ENCODE measurements at places on chromosomes 1 and 21.

DNA sequence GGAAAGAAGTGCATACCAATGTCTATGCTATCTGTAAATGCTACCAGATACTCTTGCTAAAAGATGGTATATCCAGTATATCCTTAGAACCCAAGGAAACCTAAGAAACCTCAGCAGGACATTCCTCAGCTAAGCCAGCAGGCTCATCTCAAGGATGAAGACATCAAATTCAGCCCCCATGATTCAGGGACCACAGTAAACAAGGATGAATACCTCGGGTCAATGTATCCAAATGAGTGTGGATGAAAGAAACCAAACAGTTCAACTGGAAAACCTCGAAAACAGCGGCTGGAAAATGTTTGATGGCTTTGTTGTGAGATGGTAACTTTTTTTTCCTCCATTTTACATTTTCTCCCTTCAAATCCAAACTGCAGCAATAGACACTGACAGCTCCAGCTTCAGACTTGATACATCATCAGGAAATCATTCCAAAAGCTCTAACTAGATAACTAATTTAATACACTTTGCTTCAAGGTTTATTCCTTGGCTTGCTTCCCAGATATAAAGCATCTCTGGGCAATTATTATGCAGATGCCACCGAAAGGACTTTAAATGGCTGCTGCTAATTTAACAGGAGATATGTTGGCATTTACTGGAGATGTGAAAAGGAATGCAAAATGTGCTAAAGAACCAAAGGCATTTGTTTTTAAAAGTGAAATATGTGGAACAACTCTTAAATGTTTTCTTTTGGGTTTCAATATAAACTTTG, 73.6 kb downstream of the SMYD2 start:
- DNase-seq, result no peak

DNA sequence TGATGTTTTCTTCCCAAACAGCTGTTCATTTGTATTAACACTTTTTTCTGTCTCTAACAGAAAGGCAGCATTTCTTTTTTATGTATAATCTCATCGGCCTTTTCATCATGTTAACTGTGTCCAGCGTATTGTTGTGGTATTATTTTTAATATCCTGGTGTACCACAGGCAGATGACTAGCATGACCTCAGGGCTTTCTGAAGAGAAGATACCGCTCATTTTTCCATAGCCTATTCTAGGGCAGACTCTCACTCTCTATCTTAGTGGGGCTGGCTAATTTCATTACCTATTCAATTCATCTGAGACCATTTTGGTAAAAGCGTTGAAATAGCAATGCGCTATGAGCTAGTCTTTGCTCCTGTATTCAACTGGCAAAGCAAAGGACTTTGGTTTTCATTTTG, 209.9 kb downstream of the SDCCAG8 start:
- no peak for DNase-seq

DNA sequence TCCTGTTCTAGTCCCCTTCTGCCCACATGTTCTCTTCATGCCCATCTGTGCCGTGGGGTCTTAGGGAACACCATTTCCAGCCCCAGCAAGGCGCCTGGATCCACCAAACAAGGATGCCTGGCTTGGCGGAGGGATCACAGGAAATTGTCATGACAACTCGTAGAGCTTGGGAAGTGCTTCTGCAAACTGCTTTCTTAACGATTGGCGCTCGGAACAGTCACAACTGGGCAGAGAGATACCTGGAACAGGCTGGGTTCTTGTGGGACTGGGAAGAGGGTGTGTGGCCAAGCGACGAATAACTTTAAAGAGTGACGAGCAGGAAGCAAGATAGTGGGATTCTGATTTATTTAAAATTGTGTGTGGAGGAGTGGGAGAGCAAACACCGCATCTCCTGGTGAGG, 329.8 kb downstream of the RPS6KC1 start:
- no peak for DNase-seq

DNA sequence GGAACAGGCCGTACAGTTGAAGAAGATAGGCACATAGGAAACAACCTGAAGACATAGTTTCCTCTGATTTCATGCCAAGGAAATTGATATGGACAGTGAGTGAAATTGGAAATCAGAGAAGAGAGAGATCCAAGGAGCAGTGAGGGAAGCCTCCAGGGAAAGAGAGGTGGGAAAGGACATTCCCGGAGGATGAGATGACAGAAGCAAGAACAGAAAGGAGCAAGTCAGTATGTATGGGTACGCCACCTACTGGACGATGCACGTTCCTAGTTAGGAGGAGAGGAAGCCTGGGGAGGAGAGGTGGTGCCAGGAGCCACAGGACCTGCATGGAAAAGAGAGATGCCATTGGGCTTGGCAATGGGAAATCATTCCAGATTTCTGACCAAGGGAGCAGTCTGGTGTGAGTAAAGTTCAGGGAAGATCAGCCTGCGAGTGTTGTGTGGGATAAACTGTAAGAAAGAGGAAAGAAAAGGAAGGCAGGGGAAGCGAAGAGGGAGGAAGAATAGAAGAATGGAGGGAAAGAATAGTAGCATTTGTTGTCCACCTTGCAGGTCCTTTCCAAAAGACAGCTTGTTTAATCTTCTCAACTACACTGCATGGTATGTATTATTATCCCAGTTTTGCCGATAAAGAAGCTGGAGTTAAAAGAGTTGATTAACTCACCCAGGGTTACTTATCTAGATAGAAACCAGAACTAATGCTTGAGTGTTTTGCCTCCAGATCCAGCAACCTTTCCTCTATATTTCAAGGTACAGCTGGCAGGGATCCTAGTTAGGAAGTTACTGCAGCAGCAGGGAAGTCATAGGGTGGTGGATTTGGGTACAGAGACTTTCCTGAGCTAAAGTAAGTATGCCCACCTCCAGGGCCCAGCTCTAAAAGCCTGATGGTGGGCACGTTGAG, 27.4 kb downstream of the C1orf116 start:
- DNase-seq, result no peak

- DNase-seq, result no peak
Measured at GRCh38 chr1:18539171-18539570, 58.4 kb downstream of the KLHDC7A start.

- DNase-seq, result no peak
Measured at GRCh38 chr1:86504895-86505563, 36.3 kb downstream of the CLCA1 start.

GRCh38 chr1:152107984-152108881, 7.0 kb downstream of the TCHH start:
- DNase-seq, result no peak

DNA sequence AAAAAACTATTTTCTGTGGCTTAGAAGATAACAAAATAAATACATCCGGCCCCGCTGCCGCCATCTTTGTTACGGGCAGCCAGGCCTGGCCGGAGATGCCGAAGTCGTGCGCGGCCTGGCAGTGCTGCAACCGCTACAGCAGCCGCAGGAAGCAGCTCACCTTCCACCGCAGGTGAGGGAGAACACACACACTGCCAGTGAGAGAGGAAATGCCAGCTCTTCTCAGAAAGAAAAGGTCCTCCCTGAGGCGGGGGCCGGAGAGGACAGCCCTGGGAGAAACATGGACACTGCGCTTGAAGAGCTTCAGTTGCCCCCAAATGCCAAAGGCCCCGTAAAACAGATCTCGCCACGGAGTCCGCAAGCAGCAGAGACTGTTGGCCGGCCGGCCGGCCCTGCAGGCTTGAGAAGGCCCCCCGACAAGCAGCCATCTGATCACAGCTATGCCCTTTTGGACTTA, 323.2 kb downstream of the AMY1C start:
- no peak for DNase-seq

DNA sequence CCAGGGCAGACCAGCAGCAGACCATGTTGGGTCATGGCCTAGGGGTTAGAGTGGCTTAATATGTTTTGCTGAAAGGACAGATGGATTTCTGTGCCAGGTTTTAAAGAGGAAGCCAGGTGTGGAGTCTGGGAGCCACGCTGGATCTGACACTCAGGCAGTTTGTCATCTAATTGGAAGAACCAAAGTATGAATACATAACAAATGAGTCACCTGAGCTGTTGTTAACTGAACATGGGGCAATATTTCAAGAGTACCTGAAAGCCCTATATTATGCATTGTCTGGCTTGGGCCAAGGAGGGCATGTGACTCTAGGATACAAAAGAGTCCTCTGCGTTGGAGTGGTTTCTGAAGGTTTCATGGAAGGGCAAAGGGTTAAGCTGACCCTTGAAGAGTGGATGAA, 70.6 kb downstream of the LMO4 start:
- DNase-seq, result no peak

DNA sequence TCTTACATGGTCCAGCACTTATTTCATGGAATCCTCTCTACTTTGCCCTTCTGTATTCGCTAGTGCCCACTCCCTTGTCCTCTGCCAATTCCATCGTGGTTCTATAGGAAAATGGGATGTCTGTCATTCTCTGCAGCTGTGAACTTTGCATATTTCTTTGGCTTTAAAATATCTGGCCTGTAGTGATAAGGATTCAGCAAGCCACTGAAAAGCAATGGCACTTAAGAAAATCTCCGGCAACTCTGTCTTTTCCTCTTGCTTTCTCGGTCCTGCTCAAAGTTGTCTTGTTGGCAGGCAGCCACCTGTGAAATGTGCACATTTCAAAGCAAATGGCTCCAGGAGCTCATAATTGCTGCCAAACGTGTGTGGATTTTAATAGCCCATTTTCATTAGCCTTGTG, 91.8 kb downstream of the CHD1L start:
- no peak for DNase-seq

- no peak for DNase-seq
Measured at GRCh38 chr1:188371295-188371806, 1542.6 kb downstream of the PLA2G4A start.

GRCh38 chr1:181508486-181509165, 25.3 kb downstream of the CACNA1E start:
- DNase-seq, result no peak

DNA sequence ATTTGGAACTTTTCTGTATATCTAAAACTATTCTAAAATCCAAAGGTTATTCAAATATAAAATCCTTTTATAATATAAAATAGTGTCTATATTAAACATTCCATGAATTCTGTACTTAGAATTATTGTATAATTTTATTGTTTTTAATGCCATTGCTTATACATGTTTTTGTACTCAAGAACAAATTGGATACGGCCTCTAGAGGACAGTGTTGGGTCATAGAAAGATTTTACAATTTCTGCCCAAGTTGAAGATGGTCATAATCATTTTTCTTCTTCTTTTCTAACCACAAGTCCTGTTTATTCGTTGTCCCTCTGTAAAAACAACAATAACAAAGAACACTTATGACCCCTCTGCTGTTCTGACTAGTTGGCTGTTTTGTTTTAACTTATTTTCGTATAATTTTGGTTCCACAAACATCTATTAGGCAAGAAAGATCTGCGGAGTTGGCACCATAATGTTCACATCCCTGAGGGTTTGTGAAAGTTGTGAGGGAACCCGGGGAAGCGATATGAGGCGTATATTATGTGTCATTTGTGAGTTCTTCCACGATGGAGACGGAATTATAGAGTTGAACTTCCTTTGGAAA, 75.7 kb upstream of the KIF26B start:
- DNase-seq, result no peak

DNA sequence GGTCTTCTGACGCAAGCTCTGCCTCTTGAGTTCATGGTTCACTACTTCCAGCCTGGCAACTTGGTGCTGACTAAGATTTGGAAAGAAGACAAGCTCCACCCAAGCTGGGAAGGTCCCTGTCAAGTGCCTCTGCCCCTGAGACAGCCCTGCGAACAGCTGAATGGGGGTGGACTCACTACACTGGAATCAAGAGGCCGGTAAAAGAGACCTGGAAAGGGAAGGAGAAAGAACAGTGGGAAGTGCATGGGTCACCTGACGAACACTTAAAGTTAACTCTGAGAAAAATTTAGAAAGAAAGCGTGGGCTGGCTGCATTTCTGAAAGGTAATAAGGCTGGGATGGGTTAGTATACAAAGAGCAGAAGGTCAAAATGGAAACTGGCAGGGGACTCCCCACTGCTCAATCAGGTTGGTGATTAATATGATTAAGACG, 26.1 kb upstream of the ZNF496 start:
- no peak for DNase-seq

- DNase-seq, result no peak
Measured at GRCh38 chr1:10973552-10973951, 38.9 kb upstream of the TARDBP start.

DNA sequence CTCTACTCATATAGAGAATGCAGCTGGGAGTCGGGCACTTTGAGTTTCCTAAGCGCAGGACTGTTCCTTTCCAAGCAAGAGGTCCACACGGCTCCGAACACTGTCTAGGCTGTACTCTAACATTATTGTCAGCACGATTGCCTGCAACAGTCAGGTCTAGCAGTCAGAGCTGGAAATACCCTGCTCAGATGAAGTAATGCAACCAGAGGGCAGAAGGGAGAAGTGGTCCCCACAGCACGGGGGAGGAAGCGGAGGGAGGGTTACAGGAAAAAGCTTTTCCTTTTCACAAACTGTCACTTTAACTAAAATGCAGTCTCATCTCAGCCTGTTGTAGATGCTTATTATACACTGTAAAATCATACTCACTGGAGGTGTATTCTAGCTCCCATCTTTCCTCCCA, 98.9 kb upstream of the SLC44A3 start:
- DNase-seq, result no peak

GRCh38 chr1:94926126-94926914, 590 bp downstream of the CNN3 start:
- DNase-seq, result no peak

DNA sequence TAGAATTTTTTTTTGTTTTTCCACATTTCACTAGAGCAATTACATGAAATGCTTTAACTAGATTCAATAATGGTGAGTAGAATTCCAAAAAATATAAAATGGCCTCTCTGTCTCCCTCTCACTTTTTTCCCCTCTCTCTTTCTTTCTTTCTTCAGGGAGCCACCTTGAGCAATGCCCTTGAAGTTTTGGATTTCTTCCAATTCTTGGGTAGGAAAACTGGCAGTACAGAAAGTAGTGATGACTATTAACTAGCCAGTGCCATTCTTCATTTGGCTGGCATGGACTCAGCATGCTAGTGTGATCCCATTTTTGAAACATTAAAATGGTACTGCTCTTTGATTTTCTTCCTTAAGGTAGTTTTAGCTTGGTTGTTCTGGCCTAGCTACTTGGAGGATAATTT, 4.5 kb upstream of the FNBP1L start:
- DNase-seq, result no peak

DNA sequence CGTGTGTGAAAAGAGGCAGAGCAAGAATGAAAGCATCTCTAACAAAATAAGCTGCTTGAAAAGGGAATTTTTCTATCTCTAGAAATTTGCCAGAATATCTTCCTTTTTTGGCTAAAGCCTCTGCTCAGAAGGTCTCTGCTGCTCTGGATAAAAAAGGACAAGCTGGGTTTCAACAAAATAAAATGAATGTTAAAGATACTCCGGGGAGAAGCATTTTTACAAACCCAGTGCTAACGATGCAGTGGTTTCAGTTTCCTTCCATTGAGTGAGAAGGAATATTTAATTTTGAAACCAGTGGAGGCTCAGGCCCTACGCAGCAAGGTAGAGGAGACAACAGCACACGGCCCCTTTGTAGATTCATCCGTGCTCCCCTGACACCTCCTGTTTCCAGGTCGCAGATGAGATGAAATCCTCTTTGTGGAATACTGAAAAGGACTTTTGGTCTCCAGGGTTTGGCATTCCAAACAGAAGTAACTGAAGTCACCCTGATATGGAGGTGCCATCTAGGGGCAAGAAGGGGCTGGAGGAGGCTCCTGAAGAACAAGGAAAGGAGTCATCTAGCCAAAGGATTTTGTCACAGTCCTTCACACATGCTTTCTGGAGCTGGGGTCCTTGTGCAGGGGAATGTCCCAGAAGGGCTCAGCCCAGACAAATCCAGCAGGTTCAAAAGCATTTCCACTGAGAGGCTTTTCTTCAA, 65.7 kb upstream of the SYT6 start:
- no peak for DNase-seq

GRCh38 chr1:73144311-73144710, 862.0 kb upstream of the NEGR1 start:
- no peak for DNase-seq
